ENCODE measurements at places on chromosomes 11 and 22.

- no peak for DNase-seq
Measured at GRCh38 chr22:47307326-47307725, 544.9 kb downstream of the TBC1D22A start.

DNA sequence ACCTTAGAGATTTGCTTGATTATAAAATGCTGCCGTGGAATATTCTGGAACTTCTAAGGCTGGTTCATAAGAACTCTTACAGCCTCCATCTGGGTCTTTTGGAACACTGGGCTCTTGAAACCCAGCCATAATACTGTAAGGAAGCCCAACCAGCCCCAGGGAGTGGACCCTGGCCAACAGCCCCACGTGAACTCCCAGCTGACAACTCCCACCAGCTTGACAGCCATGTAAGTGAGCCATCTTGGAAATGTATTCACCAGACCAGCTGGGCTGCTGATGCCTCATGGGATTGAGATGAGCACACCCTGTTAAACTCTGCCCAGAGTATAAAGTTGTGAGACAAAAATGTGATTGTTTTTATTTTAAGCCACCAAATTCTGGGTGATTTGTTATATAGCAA lies 378.7 kb upstream of the RAG2 start:
- DNase-seq, result no peak

DNA sequence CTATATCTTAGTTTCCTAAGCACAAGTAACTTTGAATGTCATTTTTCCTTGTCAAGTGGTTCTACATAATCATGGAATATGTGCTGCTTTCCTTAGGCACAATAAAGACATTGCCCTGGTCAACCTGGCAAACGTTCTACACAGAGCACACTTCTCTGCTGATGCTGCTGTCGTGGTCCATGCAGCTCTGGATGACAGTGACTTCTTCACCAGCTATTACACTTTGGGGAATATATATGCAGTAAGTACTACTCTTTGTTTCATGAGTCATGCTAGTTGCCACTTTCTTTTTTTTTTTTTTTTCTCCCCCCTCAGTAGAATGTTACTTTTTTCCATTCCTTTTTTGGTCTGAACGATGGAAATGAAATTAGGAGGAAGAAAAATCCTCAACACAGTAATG lies 38.5 kb downstream of the TTC17 start:
- no peak for DNase-seq

- no peak for DNase-seq
Measured at GRCh38 chr22:44191036-44191454, 10.3 kb downstream of the PARVG start.

- DNase-seq, result no peak
Measured at GRCh38 chr11:124511745-124512144, 31.7 kb downstream of the OR8B12 start.

- no peak for DNase-seq
Measured at GRCh38 chr11:103051981-103052380, 40.0 kb downstream of the DCUN1D5 start.

DNA sequence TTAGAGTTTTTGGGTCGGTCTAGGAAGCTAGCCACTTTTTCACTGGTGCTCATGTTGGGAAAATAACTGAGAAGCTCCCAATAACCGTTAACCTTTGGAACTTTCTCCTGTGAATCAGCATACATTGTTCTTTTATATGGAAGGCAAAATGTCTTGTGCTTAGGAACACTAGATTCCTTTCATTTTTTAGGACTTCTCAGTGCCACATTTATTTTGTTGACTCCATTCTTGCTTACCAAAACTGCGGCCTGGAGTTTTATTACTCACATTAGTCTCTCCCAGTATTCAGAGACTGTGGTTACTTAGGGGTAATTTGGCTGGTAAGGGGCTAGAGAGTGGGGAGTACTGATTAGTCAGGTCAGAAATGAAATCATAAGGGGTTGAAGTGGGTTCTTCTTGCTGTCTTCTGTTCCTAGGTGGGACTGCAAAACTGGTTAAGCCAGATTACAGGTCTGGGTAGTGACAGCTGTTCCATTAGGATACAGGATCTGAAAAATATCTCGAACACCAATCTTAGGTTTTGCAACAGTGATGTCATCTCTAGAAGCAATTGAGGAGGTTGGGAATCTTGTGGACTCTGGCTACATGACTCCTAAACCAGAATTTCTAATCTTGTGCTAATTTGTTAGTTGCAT lies 631.4 kb upstream of the LUZP2 start:
- DNase-seq, result no peak

DNA sequence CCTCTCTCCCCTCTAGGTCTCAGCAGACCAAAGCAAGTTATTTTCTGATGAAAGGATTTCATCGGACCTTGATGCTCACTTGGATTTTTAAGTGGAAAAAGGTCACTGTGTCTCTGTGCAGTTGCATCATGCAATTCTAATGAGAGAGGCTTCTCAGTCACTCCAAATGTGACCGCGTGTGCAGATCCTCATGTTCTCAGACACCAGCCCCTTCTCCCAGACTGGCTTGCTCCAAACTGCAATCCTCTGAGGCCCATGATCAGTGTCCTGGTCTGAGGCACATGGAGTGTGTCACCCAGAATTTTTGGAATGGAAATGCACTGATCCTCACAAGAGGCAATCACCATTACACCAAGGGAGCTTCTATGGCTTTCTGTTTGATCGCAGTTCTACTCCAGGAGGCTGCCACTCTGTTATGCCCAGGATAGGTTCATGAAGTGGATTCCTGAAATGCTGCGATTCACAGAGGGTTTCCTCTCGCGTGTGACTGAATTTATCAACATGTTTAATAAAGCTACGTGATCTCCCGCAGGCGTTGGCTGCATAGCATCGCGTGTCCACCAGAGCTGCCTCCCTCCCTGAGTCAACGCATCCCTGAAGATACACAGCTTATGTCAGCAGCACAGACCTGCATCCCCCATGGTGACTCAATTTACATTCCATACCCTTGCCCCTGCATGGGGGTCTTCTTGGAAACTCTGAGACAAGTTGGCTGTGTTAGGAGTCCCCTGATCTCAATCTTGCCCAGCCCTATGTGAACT lies 544.6 kb upstream of the B3GAT1 start:
- no peak for DNase-seq

DNA sequence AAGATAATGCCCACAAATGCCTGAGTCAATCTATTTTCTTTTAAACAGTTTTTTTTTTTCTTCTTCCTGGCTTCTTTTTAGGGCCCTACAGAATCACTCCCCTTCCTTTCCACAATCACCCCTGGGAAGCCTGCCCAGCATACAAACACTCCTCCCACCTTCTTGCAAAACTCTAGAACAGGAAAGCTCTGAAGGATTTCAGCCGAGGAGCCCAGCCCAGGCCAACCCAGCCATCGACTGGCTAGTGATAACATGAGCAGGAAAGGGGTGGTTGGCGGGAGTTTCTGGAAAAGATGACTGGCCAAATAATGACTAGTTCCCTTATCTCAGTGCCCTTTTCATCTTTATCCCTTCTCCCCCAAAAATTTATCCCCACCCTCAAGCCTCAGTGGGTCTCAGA lies 68.2 kb downstream of the USP35 start:
- no peak for DNase-seq

DNA sequence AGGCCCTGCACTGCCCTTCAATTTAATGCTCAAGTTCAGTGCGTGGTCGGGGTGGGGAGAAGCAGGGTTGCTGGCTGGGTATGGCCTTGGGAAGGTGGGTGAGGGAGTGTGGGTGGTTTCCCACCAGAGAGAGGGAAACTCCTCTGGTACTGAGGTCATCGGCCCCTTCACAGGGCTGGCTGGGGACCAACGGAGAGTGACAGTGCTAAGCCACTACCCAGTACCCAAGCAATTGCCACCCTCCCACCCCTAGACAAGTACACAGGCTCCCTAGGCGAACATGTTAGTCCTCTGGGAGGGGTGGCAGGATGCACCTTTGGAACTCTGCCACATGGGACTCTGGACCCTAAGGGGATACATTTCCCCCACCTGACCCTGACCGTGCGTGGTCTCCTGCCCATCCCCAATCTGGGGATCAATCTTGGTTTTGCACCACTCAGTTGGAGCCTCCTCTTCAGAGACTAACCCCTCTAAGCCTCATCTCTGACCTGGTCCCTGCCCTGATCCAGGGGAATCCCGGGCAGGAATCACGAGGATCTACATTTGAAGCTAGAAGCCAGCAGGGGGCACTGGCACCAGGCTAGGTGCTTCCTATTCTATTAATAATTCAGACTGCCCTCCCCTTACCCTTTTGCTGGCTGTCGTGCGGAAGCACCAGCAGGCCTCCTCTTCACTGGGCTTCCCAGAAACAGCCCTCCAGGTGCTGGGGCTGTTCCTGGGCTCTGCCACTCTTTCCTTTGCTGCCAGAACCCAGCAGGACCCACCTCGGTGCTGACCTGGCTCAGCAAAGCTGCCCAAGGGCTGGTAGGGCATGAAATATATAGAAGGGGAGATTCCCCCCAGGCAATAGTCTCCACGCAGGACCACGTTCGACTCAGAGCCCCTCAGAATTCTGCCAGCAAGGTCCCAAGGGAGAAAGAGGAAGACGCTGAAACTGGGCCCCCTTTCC lies 377.7 kb downstream of the TENM4 start:
- DNase-seq, result no peak

DNA sequence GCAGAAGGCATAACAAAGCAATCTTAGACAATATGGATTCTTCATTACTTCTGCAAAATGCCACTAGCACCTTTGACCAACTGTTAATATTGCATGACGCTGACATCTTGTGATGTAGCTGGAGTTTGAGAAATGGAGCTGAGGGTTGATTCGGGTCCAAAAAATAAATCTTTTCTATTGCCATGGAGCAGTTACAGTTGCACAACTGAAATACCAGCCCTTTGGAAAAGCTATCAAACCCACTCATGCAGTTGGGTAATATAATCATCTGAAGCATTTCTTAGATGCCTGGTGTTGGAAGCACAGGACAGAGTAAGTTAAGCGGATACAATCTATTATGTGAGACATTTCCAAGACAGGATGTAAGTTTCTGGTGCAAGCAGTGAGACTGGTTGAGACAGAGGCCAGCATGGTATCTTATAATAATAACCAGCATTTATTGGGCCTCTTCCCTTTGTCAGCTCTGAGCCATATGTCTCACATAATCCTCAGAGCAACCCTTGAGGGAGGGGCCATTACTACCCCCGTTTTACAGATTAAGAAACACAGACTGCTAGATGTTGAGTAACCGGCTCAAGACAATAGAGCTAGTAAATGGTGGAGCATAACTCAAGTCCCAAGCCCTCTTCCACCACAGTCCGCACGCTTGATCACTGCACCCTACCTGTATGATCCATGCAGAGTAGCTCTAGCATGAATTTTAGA lies 74.9 kb upstream of the CAPRIN1 start:
- no peak for DNase-seq

- no peak for DNase-seq
Measured at GRCh38 chr11:113591117-113591516, 115.0 kb downstream of the TMPRSS5 start.

- DNase-seq, result no peak
Measured at GRCh38 chr11:11513422-11513821, 108.4 kb downstream of the GALNT18 start.

DNA sequence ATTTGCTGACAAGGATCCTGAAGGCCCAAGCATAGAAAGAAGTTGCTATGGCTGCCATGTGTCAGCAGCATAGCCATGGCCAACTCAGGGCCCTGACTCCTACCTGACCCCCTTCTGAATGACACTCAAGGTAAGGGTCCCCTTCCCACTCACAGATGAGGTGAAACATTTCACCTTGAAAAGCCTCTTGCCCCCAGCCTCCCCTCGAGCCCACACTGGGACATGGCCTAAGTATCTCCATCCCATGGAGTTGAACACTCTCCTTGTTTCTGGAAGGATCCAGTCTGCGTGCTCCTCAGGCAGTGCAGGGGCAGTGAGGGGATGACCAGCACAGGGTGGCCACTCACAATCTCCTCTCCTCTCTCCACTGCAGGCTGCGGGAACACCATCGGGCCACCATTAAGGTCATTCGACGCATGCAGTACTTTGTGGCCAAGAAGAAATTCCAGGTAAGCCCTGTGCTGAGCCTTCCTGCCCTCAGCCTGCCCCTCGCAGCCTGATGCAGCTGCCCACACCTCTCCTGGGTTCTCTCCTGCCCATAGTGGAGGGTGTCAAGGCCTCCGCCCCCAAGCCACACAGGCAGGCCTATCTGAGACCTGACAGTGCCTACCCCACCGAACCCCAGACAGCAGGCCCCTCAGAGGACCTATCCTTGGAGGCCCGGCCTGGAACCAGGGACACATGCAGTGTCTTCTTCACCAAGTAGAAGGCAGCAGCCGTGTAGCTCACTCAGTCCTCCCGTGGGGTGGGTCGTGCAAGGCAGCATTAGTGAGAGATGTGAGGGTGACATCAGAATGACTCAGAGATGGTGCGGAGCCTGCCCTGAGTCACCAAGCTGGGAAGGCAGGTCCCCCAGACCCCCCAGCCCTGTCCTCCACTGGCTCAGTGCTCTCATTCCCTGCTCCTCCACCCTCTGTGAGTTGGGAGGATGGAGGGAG lies 68.9 kb upstream of the KCNQ1OT1 start:
- DNase-seq, result peak; percentile 8

DNA sequence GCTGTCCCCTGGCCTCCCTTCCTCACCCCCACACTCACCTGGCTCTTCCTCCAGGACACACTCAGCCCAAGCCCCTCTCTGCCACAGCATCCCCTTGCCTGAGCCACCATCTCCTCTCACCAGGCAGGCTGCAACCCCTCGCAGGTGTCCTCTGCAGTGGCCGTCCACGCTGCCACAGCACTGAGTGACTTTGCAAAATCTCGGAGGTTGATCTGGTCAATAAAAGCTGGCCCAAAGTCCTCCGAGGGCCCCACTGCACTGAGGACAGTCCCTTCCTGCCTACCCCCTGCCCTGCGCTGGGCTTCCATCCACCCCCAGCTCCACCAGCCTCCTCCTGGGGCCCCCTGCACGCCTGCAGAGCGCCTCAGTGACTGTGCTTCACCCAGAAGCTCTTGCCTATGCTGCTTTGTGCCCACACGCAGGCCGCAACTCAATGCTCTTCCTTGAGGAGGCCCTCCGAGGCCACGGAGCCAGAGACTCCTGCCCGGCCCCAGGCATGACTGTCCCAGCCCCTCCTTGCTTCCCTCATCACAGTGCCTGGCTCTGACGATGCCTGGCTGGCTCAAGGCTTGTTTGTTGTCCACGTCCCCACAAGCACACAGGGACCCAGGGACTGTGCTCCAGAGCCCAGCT lies 30.8 kb upstream of the SLC22A12 start:
- no peak for DNase-seq

DNA sequence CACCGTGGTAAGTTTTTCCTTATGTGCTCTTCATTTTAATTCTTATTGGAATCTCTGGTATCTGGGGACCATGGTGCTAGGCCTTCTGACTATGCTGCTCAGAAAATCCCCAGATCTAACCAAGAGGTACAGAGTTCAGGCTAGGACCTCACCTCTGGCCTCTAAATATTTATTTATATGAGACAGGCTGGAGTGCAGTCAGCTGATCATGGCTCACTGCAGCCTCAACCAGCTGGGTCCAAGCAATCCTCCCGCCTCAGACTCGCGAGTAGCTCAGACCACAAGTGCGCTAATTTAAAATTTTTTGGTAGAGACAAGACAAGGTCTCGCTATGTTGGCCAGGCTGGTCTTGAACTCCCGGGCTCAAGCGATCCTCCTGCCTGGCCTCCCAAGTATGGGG lies 38.4 kb downstream of the PKNOX2 start:
- DNase-seq, result no peak

DNA sequence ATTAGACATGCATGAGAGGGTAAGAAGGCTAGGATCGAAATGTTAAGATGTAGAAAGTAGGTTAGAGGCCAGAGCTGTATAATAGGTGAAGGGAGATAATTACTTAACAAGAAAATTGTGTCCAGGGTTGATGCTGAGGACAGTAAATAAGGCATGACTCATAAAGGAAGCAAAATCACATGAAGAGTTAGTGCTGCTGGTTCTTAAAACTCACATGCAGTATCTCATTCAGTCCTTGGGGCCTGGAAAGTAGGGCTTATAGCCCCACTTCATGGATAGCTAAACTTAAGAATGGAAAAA lies 130.2 kb downstream of the NCAM1 start:
- DNase-seq, result no peak

- DNase-seq, result no peak
Measured at GRCh38 chr22:45314786-45315185, 5.1 kb downstream of the FAM118A start.
